ENCODE measurements at places on chromosomes 1 and 21.

DNA sequence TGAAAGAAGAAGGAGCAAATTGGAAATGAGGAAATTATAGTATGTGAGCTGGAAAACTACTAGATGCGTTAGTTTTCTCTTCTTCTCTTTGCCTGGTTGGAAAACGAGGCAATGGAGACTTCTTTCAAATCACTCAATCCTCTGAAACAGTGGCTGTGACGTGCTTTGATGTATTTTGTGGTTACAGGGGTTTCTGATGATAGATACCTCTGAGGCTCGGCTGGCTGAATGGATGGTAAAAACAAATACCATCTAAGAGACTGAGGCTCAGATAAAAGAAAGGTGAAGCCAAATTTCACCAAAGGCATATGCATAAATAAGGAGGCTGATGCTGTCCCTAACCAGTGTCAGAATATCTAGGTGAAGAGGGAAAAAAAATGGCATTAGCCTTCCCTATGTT lies 15.1 kb downstream of the MAB21L3 start:
- DNase-seq = no peak

DNA sequence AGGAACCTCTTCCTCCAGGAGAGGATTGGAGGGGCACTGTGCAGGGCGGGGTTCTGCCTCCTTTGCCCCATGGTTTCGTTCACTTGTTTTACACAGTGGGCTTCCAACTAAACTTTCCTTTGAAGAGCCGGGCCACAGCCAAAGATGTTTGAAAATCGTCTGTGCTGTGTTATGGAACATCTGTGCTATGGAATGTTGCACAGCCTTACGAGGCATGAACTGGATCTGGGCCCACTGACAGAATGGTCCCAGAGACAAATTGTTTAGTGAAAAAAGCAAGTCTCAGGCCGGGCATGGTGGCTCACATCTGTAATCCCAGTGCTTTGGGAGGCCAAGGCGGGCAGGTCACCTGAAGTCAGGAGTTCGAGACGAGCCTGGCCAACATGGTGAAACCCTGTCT lies 12.6 kb upstream of the MEF2D start:
- no peak for DNase-seq

DNA sequence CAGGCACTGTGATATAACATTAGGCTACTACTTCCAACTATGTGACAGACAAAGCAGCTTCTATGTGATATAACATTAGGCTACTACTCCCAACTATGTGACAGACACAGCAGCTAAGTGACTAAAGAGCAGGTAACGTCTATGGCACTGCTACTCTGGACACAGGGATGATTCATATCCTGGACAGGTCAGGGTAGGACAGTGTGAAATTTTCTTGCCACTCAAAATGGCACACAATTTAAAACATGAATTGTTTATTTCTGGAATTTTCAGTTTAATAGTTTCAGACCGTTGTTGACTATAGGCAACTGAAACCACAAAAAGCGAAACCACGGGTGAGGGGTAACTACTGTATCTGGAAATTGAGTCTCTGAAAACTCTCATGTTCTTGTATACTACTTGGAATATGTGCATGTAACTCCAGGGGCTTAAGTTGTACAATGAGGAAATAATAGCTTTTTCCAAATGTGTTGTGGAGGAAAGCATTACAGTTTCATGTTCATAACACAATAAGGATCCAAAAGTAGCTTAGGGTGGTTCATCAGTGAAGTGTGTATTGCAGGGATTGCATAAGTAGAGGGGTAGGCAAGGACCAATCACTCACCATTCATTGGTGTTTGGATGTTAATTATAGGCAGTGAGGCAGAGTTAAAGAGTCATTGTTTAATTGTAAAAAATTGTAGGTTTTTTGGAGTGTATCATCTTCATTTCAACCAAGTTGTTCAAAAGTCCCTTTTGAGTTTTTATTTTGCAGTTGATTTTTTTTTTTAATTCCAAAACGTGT lies 5.3 kb downstream of the DTL start:
- DNase-seq = no peak

GRCh38 chr21:40972151-40972550 lies 125.2 kb upstream of the DSCAM start:
- no peak for DNase-seq

- DNase-seq = no peak
These were observed 80.4 kb upstream of the C1orf87 start for GRCh38 chr1:60153961-60154360.

DNA sequence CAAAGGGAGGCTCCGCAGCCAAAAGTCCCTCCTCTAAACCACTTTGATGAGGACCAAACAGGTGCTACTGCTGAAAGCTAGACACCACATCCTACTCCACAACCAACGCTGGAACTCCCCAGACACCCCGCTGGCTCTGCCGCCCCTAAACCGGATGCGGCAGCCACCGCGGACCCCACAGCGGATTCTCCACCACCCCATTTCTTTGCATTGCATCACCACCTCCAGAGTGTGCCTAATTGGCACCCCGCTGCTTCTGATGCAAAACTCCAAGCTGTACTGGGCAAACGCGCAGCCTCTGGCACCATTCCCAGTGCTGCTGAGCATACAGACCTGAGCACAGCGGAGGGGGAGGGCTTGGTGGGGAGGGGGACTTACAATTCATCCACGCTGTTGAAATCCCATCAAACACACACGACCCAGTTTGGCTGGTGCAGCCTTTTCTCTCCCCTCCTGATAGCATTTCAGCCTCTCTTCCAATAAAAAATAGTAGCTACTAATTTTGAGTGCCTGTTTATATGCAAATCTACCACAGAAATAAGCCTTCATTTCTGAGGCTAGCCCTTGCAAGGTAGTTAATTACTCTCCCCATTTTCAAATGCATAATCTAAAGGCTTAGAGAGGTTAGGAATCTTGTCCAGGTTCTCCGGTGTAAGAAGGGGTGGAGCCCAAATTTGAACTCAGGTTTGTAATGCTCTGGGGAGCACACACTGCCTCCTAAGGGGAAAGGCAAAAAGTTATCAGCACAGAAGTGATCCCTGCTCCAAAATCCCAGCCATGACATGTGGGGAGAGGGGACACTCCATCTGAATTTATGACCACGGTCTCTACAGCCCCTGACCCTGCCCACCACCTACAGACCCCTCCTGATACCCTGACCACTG lies 12.2 kb upstream of the RGS16 start:
- no peak for DNase-seq

GRCh38 chr1:48061162-48062136 lies 64.3 kb upstream of the TRABD2B start:
- peak; percentile 56 for DNase-seq

DNA sequence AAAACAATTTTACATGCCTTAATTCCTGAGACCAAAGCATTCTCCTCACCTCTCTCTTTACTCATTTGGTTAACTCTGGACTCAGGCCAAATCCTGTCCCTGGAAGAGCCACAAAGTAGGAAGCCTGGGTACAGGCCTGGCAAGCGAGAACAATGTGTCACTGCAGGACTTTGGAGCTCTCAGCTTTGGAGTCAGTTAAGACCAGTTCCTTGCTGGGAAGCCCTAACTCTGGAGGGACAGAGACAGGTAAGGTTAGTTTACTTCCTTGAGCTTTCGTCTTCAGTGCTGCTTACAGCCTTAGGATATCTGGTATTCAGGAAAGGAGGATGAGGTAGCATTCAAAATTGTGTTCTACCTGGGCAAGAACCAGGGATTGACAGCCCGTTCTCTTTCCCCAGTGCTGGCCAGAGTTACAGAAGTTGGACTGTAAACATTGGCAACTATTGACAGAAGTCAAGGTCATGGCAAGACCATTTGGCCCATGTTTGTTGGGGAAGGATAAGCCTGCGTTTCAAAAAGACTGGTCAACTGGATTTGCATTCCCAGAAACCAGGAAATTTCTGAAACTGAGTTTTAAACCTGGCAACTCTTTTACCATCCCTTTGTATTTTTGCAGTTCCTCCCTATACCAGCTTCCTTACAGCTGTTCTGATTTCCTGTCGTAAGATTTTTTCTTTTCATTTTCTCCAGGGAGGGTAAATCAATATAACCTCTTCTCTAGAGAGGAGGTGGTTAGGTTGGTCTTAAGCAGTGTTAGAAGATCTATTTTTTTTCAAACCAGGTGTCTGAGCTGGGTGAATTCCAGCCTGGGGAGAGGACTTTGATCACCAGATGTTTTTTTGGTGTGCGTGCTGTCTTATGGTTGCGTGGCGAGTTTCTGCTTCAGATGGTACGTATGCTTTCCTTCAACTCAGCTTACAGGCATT lies at the start of gene C4BPB:
C4BPB (plus strand) TSS at position 160 of the 926 bp plus-strand sequence; CDS start at position 832, 672 bp downstream.
- DNase-seq = no peak

DNA sequence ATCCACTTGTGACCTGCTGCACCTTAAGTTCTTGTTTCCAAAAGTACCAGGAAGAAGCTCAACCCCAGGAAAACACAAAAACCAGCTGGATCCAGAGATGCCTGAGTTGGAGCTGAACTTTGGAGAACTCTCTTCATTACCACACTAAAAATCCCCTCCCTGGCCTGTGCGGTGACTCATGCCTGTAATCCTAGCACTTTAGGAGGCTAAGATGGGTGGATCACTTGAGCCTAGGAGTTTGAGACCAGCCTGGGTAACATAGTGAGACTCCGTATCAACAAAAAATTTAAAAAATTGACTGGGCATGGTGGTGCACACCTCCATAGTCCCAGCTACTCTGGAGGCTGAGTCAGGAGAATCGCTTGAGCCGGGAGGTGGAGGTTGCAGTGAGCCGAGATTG lies 6.2 kb downstream of the MAP1LC3C start:
- no peak for DNase-seq

DNA sequence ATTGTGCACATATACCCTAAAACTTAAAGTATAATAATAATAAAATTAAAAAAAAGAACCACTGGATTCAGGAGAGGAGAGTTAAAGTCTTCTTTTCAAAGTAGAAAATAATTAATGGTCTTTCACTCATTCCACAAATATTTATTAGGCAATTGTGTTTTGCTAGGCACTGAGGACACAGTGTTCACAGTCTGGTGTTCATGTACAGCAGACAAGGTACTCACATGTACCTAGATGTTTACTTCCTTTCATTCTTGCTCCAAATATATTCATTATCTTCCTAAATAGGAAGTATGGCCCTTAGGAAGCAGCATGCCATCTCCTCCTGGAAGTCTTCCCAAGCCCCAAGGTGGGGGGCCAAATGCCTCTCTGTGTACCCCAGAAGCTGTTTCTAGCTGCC lies 265.0 kb downstream of the NPHP4 start:
- DNase-seq = no peak

- no peak for DNase-seq
These were observed 154.2 kb downstream of the RERE start for GRCh38 chr1:8663090-8663802.

DNA sequence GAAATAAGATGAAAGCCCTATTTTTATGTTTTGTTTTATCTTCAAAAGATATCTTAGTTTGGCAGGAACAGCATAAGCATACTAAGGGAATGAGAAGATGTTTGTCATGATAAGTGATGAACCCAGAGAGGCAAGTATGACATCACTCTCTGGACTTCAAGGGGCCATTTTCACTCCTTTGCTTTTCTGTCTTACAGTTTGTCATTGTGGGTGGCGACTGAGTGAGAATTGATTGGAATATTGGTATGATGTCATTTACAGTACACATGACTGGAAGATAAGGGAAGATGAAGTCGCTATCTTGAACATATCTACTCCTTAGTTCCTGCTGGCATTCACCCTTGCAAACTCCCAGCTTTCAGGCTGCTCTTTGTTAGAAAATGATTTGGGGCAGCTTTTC lies 258.1 kb upstream of the RAB4A start:
- no peak for DNase-seq

- no peak for DNase-seq
These were observed 67.0 kb downstream of the PRKAA2 start for GRCh38 chr1:56712150-56712549.

DNA sequence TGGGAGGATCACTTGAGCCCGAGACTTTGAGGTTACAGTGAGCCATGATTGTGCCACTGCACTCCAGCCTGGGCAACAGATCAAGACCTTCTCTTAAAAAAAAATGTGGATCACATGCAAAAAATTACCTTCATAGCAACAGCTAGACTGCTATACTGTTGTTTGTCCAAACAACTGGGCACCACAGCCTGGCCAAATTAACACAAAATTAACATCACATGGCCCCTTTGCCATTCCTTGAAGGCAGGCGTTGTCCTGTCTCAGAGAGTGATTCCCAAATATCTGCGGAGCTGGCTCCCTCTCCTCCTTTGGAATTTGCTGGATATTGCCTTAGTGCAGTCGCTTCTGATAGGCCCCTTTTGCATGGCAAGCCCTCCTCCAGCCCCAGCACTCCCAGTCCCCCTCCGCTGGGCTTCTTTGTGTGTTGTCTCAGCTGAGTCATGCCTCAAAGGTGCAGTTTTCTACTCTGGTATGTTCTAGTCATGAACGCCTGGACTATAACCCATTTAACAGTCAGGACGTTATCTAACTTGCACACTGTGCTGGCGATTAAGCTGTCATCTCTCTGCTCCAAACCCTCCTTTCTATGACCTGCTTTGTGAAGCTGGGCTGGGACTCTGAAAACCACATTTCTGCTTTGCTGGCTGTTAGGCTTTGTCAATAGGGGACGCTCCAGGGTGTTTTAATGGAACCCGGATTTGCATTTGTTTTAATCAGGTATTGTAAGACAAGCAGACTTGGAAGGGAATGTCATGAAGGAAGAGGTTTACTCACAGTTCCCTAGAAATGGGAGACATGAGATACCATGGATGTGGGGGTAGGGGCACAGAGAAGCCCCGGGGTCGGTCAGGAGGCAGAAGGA lies 20.1 kb upstream of the HPCAL4 start:
- no peak for DNase-seq

DNA sequence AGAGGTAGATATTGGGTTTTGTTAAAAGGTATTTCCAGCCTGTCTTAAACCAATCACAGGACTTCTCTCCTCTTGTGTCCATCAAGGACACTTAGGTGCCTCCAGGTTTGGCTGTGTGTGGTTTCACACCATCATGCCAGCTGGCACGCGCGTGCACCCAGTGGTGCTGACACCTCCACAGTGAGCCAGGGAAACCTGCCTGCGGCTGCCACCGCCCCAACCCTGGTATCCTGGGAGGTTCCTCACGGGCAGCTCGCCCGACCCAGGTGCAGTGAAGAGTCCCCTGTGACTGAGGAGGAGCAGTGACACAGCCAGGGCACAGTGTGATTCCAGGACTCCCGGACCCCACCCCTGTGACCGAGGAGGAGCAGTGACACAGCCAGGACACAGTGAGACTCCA lies 13.2 kb upstream of the COL6A2 start:
- DNase-seq = no peak

DNA sequence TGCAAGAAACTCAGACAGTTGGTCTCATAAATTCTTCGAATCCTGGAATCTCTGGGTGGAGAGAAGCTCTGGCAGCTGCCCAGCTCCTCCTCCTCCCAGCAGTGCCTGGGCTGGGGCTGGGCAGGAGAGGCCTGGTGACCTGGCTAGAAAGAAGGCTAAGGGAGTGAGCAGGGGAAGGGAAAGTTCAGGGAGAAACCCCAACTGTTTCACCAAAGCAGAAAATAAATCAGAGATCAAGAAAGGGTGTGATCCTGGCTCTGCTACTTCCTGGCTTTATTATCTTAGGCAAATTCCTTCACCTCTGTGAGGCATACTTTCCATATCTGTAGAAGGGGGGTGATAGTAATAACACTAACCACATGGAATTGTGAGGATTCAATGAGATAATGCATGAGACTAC lies 8.8 kb upstream of the COL16A1 start:
- peak; percentile 91 for DNase-seq

GRCh38 chr1:180231506-180231921 lies 1.4 kb downstream of the LHX4 start:
- DNase-seq = peak; percentile 45
